ENCODE measurements at places on chromosomes 11 and 22.

GRCh38 chr22:49790912-49791311 lies 36.8 kb downstream of the BRD1 start:
- no peak for DNase-seq

GRCh38 chr11:132080127-132080526 lies 709.7 kb downstream of the NTM start:
- no peak for DNase-seq

- no peak for DNase-seq
Observed at GRCh38 chr11:64107303-64107702, 58.6 kb downstream of the MACROD1 start.

GRCh38 chr11:8026982-8027381 lies 39.8 kb downstream of the EIF3F start:
- DNase-seq, result no peak

DNA sequence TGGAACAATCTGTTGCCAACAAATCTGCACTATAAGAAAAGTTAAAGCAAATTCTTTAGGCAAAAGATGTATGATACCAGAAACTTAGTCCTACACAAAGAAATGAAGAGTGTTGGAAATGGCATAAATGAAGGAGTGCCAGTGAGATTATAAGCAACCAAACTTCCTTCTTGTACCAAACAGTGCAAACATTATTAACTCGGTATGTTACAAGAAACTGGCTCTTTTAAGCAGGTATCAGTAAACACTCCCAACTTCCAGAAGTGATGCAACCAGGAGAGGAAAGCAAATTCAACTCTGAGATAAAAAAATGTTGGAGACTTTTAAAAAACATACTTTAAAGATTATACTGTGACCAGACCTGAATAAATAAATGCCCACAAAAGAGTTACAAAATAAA lies 28.5 kb downstream of the COPB1 start:
- no peak for DNase-seq

DNA sequence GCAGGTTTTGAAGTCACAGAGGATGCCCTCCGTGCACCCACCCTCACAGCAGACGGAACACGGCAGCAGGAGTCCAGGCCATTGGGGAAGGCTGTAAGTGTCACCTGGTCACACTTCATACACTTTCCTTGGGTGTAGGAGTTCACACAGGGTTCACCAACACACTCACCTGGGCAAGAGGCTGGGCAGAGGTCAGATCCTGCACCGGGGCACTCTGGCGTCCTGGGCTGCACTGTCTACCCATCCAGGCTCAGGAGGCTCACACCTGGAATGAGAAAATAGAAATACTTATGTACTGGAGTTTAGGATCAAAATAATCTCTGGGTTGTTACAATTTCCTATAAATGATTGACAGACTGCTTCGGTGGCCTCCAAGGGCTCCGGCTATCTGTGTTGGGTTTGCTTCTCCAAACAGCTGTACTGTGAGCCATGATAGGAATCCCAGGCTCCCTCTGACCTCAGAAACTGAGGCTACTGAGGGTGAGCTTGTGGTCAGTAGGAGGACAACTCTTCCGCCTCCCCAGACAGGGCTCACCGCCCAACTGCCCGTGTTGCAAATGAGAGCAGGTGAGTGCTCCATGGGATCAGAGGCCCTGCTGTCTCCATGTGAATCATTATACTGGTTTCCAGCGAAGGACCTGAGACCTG lies 20.1 kb upstream of the CARS1 start:
- DNase-seq, result no peak

- DNase-seq, result no peak
Observed at GRCh38 chr22:49573109-49573765, 254.4 kb downstream of the BRD1 start.

- no peak for DNase-seq
Observed at GRCh38 chr11:10503221-10503620, 37.8 kb downstream of the RNF141 start.

- no peak for DNase-seq
Observed at GRCh38 chr11:133830931-133831907, 14.1 kb downstream of the SPATA19 start.

DNA sequence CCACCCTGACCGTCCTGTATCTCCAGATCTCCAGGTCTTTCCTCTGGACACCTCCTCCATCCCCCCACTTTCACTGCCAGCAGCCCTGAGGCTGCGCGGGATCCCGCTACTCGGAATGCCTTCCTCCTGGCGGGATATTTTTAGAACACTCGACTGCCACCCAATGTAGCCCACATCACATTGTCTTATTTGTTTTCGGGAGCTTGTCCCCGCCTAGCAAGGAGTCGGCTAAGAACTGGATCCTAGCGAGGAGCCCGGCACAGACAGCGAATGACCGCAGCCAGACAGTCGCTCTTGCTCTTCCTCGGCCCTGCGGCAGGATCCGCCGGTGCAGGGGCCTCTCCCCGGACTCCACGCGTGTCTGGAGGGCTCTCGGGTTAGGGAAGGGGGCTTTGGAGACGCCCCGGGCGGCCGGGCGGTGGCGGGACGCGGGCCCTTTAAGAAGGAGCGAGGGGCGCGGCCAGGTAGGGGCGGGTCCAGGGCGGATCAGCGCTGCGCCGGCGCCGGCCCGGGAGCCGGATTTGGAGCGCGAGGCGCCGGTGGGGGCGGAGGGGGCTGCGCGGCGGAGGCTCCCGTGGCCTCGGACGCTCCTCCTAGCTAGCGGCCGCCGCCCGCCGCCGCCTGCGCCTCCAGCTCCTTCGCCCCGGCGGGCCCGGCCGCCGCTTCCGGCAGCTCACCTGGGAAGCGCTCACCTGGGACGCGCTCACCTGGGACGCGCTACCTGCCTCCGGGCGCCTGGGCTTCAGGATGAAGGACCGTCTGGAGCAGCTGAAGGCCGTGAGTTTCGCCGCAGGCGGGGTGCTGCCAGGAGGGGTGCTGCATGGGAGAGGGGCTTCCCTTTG lies at the start of gene STX3:
TSS of gene STX3 (plus strand) at position 518 of the 842 bp plus-strand sequence. CDS start at position 748, 230 bp downstream.
- peak; percentile 80 for DNase-seq

DNA sequence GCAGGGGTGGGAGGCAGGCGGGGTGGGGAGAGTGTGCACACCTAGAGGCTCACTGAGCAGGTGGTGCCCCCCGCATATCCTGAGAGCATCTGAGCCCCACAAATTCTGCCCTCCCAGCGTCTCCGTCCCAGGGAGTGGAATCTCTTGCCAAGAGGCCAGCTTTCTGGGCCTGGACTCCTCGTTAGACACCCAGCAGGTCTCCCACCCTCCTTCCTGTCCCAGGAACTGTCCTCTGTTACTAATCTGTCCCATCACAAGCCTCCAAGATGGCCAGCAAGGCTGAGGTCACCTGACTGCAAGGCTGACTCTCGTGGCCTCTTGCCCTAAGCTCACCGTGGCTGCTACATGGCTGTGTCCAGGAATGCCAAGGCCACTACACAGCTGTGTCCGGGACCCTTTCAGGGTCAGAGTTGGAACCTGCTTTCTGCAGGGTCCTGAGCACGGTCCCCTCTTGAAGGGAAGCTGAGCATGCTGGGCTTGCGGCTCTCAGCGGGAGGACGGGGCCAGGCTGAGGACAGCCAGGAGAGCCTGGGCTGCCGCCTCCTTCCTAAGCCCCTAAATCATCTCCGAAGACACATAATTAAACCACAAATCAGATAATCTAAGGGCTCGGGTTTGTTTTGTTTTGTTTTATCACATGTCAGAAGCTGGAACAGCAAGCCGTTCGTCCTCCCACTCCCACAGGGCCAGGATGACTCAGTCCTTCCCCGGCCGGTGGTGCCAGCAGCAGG lies 1327.3 kb downstream of the TBC1D22A start:
- DNase-seq, result no peak

- DNase-seq, result no peak
Observed at GRCh38 chr11:100221791-100222190, 465.3 kb upstream of the ARHGAP42 start.

DNA sequence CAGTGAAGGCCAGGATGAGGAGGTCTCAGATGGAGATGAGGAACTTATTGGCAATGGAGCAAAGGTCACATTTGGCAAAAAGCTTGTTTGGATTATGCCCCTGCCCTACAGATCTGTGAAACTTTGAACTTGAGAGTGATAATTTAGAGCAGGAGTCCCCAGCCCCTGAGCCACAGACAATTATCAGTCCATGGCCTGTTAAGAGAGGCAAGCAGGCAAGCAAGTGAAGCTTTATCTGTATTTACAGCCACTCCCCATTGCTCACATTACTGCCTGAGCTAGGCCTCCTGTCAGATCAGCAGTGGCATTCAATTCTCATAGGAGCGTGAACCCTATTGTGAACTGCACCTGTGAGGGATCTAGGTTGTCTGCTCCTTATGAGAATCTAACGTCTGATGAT lies 1076.9 kb upstream of the TENM4 start:
- DNase-seq, result no peak

DNA sequence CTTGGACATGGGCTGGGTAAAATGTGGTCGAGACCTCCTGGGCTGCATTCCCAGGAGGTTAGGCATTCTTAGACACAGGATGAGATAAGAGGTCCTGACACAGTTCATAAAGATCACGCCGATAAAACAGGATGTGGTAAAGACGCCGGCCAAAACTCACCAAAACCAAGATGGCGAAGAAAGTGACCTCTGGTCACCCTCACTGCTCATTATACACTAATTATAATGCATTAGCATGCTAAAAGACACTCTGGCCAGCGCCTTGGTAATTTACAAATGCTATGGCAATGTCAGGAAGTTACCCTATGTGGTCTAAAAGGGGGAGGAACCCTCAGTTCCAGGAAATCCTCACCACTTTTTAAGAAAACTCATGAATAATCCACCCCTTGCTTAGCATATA lies 983.3 kb downstream of the OPCML start:
- no peak for DNase-seq

- peak; percentile 66 for DNase-seq
Observed at GRCh38 chr11:86919557-86920210, 35.5 kb downstream of the FZD4 start.

GRCh38 chr11:134060316-134060715 lies 8.6 kb upstream of the JAM3 start:
- DNase-seq, result no peak

GRCh38 chr11:109150581-109150980 lies 271.4 kb upstream of the C11orf87 start:
- DNase-seq, result no peak

GRCh38 chr11:17572791-17573460 lies 25.9 kb downstream of the OTOG start:
- no peak for DNase-seq

GRCh38 chr11:115164774-115165173 lies 339.4 kb downstream of the CADM1 start:
- DNase-seq, result no peak

GRCh38 chr11:114295676-114296604 lies at the start of gene NNMT:
Gene NNMT, plus strand, starts transcription at chr11:114296399. Its CDS starts 158 bp downstream, at chr11:114296557.
- DNase-seq, result no peak

GRCh38 chr11:59180907-59181306 lies 9.0 kb downstream of the DTX4 start:
- DNase-seq, result no peak

DNA sequence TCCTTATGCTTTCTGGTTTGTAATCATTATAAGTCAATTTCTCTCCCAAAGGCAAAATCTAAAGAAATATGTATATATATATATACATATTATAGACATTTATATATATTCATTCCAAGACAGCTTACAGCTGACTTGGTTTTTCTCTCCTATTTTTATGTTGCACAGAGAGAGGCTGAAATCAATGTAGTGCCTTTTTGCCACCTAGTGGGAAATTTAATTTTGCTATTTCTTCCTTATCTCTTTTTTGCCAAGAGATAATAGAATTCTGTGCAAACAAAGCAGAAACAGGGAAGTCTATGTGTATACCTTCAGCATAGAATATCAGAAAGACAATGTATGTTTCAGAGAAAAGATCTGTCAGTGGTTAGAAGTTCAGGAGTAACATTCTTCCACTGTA lies 186.0 kb upstream of the ANO5 start:
- DNase-seq, result no peak

DNA sequence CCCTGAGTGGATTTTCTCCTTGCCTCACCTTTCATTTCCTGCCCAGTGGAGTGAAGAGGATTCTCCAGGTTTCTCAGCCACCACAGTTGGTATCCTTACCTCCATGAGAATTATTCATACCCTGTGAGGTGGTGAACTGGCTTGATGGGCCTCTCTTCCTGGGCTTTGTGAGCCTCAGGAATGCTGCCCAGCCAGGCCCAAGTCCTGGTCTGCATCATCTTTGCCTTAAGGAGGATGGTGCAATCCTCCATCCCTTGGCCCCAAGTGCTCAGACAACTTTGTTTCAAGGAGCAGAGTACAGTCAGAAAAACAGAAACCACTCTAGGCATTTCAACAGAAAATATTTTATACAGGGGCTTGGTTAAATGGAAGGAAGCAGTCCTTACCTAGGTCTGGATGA lies 114.2 kb upstream of the CADM1 start:
- no peak for DNase-seq

DNA sequence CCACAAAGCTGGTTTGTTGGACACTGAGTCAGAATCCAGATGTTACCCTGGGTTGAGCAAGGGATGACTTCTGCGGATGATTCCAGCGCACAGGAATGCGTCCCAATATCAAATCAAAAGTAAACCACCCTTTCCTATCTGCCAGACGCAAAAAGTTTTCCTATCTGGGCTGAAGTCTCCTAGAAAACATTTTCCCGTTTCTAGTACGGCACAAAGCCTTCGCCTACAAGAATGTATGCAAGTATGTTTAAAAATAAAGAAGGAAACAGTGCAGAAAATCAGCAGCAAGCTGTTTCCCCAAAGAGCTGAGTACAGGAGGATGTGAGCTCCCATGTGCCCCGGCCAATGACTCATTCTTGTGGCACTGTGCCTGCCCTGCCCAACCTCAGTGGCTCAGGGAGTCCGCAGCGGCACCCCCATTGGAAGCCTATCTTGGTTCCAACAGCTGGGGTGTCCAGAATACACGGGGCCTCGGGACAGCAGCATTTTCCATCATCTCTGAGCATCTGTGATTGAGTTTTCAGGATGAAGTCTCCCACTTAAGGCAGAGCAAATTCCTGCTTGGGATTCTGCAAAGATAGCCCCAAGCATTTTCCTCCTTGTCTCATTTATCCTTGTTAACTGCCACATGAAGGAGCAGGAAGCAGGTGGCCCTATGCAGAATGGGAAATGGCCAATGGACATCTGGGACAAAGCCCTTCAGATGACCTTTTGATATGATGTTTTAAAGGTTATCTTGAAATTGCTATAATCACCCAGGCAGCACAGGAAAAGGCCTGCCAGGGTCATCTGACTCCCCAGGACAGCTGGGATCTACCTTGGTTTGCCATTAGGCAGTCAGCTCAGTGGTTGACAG lies 17.5 kb downstream of the KCNJ5 start:
- DNase-seq, result no peak

DNA sequence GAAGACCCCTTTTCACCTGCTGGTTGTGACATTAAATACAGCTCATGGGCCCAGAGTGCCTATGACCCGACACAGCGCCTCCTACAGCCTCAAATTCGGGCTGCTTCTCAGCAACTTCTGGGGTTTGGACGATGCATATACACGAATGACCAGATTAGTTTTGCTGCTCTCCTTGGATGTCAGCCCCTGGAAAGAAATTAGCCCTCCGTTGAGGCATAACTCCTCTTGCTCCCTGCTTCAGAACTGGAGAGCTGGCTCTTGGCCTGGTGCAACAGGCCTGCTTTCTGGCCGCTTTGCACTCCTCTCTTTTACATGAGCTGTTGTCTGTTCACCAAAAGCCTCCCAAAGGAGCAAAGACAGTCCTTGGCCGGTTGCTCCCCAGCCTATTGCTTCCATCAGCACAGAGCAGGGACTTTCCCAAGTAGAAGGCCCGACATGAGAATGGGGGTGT lies 3.3 kb downstream of the TECTA start:
- peak; percentile 26 for DNase-seq

- DNase-seq, result no peak
Observed at GRCh38 chr22:47173535-47174021, 411.1 kb downstream of the TBC1D22A start.

Measured in HEK293T (cell line).